Heart left ventricle (tissue), 16 donors: ENCODE measurements at places on chromosomes 3 and 15. TPM values are rescaled to one million over a fixed set of nuclear protein-coding genes. Genes with fewer than 3 reads are reported as not detected.

SAMMSON gene
- not detected for total RNA-seq

GRCh38 chr15:39549912-39550311 is 31.0 kb upstream of the THBS1 start:
- DNase-seq: no peak

SENP2 gene
- 26.8 TPM for total RNA-seq

DNA sequence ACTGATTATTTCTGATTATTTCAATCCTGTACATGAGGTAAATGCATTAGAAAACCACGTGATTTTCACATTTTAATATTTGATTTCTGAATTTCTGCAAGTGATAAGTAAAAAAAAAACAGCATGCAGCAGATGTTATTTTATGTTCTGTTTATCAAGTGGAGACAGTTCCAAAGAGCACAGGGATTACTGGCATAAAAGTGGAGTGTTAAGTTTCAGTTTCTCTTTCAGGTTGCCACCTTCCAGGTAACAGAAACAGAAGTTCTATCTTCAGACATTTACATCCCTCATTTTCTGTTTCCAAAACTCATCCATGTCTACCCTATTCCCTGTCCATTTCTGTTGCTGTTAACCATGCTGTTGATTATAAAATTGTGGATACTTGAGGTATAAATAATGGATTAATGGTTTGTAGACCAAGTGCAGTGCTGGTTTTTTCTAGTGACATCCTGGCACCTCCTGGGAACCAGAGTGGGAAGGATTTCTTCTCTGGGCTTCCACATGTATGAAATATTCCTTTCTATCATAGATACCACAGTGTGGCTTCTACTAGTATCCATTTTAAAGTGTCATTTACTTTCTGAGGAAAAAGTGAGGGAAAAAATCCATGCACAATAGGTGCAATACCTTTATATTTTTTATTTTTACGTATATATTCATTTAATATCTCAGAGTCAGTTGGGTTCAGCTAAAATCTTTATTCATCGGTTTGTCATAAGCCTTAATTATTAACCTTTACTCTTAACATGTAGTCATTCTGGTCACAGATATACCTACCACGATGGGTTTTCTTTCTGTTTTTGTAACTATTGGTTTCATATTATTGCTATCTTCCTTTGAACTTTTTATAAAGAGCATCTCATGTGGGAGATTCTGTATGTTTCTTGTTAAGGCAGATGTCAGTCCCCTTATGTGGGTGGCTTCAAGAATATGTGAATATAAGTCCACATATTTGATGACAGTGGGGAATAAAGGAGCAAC is 1010.0 kb downstream of the SQOR start:
- no peak for DNase-seq

GRCh38 chr15:99486371-99487336 is 79.1 kb upstream of the MEF2A start:
- peak; percentile 87 for DNase-seq

DNA sequence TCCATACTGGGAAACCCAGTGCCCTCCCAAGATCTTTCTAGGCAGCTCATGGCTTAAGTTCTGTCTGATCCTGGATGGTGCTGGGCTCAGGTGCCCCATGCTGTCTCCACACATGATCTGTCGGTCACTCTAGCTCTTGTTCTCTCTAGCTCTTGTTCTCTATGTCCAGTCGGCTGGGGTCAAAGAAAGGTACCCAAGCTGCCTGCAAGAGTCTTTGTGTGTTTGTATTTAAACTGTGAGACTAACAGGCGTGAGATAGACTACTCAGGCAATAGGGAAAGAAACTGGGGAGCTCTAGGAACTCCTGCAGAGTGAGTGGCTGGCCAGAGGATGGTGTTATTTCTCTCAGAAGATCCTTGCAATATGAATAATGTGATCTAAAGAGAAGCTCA is 40.2 kb downstream of the GPR156 start:
- DNase-seq: no peak

GRCh38 chr15:39530480-39531342 is 50.2 kb upstream of the THBS1 start:
- no peak for DNase-seq

GRCh38 chr3:4734454-4734853 is 241.3 kb downstream of the ITPR1 start:
- no peak for DNase-seq

DNA sequence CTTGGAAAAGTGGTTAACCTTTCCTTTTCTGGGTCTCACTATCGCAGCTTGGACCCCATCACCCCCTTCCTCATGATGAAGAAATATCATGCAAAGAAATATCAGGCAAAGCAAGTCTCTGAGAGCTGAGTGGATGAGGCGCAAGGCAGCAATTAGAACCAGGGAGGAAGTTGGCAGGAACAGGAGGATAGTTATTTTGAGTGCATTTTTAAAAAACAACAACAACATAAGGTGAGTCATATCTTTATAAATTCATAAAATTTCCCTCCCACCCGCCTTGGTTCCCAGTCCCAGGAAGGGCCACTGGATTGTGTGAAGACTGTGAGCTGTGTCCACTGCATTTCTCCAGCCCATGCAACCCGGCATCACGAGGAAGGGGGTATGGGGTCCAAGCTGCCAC is 316.9 kb upstream of the TLE3 start:
- no peak for DNase-seq

DNA sequence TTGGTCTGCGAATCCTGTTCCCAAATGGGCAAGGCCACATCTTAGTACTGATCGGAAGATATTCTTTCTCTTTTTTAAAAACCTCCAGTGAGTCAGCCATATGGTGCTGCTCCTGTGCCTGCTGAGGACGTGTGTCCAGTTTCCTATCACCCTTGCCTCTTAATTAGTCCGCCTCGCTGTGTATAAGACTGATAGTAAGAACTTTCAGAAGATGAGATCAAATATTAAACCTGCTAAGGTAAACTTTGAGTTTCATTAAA is 612 bp downstream of the UBA5 start:
- DNase-seq: no peak

DNA sequence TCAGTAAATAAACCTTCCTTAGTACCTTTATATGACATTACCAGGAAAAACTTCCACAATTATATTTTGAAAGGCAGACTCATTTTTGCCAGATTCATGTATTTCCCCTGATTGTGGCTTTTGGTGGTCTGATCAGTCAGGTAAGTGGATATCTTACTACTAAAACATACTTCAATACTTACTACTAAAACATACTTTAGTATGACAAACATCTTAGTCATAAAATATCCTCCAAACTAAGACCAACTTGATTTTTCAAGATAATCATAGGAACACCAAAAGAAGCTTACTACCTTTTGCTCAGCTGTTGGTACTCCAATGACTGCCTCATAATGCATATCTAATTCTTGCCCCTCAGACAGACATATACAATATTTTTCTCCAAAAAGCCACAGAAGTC is 9.3 kb downstream of the TJP1 start:
- no peak for DNase-seq

DNA sequence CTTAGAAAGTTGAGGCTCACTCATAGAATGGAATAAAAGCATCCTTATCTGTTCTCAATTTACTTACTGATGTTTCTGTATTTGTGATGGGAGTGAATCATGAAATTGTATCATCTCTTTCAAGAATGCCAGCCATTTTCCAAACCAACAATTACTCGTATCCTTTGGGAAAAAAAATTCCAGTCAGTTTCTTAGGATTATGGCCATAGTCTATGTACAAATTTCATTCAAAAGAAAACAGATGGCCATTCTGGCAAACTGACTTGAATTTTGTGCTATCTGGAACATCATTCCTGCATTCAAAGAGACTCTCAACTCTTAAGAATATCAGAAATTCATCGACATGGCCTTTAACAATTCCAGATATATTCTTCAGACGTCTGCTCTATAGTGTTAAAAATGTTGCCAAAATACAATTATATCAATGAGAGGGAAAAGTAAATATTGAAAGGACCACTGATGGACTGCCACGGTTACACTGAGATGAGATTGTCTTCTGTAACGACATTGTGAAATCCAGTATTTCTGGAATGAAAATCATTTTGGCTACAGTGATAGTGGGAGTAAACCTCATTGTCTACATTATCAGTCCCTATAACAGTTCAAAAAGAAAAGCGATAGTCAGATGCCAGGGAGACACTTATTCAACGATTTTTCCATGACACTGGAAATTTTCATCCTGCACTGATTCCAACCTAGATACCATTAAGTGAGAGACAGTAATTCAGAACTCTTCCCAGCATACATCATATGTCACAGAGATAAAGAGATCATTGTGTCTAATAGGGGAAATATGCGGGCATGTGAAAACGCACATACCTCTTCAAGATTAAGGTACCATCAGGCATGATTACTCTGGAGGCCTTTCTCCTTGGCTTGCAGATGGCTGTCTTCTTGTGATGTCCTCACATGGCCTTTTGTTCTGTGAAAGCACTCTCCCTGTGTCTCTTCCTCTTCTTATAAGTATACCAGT is 953.8 kb upstream of the ALCAM start:
- no peak for DNase-seq

CHDH gene
- 0.99 TPM for total RNA-seq

RHOV gene
- total RNA-seq: not detected

GRCh38 chr15:66955001-66955516 is 110.3 kb upstream of the SMAD3 start:
- DNase-seq: no peak
